Nucleus accumbens (tissue), 56 donors: ENCODE measurements at places on chromosomes 7 and 10.

DNA sequence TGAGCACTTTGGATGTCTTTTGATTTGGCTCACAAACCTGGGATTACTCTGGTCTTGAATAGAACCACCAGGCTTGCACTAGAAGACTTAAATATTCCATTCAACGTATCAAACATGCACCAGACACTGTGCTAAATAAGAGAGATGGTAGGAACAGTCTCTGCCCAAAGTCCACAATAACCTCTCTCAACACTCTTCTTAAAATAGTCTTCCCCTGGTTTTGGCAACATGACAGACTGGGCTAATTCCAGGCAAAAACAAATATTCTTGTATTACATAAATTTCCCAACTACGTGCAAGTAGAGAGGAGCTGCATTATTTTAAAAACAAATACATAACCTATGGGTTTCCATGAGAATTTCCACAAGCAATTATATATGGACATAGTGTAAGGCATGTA is 64.8 kb upstream of the PAPSS2 start:
- DNase-seq = no peak

GRCh38 chr7:84138411-84138810 is 56.2 kb downstream of the SEMA3A start:
- no peak for DNase-seq

GRCh38 chr7:106050746-106051117 is 61.4 kb downstream of the SYPL1 start:
- no peak for DNase-seq

DNA sequence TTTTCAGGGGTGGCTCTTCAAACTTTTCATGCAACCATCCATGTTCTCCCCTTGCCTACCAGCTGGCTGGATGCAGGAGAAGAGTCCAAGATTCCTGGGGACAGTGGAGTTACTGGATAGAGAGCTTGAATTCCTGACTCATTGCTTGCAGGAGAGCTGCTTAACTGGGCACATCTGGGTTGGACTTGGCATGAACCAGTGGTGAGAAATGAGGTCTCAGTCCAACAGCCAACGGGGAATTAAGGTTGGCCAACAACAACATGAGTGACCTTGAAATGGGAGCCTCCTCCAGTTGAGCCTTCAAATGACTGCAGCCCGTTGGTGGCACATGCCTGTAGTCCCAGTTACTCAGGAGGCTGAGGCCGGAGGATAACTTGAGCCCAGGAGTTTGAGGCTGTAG is 58.1 kb upstream of the OPN4 start:
- DNase-seq = no peak

- DNase-seq = no peak
Measured at GRCh38 chr7:29764227-29764626, 42.1 kb upstream of the WIPF3 start.

DNA sequence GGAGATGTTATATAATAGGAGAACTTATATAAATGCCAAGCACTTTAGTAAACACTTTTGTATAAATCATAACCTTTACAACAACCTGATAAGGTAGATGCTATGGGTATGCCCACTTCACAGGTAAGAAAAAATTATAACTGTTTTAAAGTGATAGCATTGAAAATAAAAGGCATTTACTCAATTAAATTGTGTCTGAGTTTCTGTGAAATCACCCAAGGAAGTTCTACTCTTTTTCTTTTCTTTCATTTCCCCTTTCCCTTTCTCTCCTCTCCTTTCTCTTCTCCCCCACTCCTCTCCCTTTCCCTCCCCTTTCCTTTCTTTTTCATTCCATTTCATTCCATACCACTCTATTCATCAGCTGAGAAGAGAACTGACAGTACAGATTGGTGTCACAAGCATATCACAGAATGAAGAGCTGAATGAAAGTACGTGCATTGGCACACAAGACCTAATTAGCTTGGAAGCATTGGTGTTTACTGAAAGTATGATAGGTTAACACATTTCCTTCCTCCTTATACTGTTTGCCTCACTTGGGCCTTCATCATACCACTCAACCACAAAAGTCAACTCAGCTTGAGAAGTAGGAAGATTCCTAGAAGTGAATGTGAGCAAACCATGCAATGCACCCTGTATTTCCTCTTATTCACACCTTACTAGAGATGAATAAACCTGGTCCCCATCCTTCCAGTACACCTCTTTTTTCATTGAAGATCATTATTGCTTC is 117.9 kb upstream of the AGR3 start:
- DNase-seq = no peak

GRCh38 chr7:133124974-133125373 is 43.1 kb upstream of the CHCHD3 start:
- no peak for DNase-seq

- no peak for DNase-seq
Measured at GRCh38 chr10:131860806-131861440, 39.9 kb upstream of the PPP2R2D start.

DNA sequence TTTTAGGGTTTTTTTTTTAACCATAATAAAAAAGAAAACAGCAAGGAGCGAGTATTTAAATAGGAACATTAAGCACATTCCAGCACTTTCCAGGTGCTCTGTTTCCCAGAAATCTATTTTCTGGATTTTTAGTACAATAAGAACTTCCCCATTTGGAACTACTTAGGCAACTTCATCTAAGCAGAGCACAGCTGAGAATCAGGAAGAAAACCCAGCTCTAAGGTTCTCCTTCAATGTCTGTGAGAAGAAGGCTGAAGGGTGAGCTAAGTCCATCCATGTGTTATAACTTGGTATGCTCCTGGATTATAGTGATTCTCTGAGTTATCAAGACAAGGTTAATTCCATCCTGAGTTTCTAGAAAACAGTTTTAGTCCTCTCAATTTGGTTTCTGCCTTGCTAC is 181.9 kb downstream of the CYP26A1 start:
- no peak for DNase-seq

DNA sequence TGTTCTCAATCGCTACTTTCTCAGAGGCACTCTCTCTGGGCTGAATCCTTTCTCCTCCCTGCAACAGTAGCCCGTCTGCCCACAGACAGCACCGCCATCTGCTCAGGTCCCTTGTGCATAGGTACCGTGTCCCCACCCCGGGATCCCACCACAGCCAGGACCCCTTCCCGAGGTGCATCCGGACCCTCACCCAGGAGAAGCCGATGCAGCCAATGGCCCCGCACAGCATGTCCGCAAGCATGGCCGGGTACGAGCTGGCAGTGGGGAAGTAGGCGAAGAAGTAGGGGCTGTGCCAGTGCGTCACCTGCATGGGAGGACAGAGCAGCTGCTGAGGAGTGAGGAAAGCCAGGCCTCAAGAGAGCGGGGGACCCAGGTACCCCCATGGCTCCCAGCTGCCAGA is 25.5 kb downstream of the DDC start:
- no peak for DNase-seq

DNA sequence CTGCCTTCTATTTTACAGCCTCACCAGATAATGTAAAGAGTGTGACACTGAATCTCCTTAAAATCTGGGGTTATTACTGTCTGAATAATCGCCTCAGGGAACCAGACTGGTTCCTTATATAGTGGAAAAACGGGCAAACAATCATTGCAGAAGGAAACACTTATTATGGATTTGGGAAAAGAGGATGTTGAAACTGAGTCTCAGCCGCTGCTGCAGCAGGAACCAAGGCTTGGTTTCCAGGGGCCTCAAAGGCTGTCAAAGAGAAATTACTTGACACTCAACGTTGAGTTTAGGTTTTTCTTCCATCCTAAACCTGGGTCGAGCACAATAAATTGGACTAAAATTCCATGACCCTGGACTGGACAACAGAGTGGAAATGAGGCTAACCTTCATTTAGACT is 103.8 kb upstream of the AHR start:
- DNase-seq = no peak

DNA sequence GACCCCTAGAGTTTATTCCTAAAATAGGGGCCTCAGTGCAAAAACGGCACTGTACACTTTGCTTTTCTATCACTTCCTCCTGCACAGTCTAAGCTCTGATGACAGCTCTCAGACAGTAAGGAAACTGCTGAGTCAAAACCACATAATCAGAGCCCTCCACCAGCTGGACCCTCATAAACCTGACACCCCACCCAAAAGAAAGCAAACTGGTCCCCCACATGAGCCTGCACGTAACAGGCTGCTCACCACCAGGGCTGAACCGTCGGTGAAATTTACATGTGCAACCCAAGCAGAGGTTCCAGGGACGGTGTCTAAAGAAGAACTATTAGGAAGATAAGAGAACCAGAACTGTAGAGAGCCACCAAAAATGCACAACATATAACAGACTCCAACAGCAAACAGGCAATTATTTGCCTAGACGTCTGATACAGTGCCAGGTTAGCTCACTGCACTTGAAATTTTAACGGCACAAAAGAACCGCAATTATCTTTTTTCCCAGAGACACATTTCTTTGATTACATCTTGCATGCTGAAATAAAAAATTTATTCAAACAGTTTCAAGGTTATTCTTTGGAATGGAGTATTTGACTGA is 19.6 kb downstream of the SGMS1 start:
- no peak for DNase-seq

DNA sequence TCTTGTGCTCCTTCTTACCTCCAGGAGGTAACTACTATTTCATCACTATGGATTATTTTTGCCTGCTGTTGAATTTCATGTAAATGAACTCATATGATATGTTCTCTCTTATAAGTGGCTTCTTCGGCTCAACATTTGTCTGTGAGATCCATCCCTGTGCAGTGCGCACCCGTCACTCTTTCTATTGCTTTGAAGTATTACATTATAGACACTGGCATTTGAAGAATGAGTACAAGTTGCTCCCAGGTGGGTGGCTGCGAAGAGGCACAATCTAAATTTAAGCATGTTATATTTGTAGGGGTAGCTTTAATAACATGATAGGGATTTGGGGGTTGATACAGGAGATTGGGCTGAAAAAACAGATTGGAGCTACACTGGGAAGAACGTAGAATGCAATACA is 809.7 kb downstream of the CCSER2 start:
- no peak for DNase-seq

DNA sequence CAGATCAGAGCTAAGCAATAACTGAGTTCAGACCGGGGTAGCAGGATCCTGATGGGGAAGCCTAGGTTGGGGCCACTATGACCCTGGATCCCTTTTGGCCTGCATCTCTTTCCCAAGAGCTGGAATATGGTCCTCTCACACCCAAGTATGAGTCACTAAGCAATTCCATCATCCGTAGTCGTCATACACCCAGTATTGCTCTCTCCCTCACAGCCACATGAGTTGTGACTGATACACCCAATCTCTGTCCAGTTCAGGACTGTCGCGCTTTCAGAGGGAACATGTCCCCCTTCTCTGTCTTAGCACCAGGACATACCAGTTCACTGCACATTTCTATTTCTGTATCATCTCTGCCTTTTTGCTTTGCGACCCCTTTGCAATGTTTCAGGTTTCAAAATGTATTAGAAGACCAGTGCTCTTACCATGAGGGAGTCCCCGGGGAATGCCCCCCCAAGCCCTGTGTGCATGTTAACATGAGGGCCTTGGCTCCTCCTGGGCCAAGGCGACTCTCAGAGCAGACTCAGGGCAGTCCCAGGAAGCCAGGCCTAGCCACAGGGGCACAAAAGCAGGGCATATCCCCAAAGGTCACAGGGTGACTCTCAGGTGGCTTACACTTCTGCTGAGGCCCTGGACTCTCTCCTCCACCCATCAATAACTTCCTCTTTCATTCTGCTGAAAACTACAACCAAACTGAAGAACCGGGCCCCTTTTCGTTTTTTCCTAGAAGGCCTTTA is 75.3 kb upstream of the SAMD8 start:
- DNase-seq = no peak

- no peak for DNase-seq
Measured at GRCh38 chr7:30308389-30308788, 24.0 kb downstream of the ZNRF2 start.
